ENCODE measurements at places on chromosomes 1 and 21.

- DNase-seq, result no peak
Measured at GRCh38 chr1:207923121-207923520, 12.2 kb upstream of the CD34 start.

DNA sequence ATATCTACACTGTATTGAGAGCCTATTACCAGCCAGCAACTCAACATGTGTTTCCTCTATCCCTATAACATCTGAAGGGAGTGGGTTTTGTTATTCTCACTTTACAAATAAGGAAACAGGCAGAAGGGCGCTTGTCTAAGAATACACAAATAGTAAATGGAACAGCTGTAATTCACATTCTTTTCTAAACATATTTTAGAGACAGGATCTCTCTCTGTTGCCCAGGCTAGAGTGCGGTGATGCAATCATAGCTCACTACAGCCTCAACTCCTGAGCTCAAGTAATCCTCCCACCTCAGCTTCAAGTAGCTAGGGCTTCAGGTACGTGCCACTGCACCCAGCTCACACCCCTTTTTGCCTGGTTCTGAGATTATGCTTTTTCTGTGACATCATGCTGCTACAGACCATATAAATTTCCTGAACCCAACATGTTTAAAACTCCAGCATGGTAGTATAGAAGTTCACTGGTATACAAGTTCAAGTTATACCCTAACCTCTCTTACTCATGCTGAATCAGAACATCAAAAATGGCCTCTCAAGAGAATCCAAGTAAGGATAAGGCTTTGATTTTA, 8.6 kb upstream of the TACSTD2 start:
- DNase-seq, result no peak

DNA sequence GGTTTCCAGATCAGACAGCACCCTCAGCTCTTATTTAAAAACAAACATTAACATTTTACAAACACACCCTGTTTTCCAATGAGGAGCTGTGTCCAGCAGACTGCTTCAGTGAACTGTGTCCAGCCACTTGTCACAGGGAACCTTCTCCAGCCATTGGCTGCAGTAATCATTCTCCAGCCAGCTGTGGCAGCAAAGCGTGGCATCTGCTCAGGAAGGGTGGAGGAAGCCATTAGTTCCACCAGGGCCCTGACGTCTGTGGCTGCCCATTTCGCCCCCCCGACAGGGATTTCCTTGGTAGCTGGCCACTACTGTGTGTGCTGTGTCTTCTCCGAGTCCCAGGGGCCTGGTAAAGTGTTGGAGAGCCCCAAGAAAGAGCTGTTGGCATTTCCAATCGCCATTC, 62.9 kb upstream of the SELENON start:
- DNase-seq, result no peak

- DNase-seq, result no peak
Measured at GRCh38 chr1:199858856-199859255, 168.7 kb upstream of the NR5A2 start.

- no peak for DNase-seq
Measured at GRCh38 chr1:245953876-245954660, 553.0 kb downstream of the SMYD3 start.

DNA sequence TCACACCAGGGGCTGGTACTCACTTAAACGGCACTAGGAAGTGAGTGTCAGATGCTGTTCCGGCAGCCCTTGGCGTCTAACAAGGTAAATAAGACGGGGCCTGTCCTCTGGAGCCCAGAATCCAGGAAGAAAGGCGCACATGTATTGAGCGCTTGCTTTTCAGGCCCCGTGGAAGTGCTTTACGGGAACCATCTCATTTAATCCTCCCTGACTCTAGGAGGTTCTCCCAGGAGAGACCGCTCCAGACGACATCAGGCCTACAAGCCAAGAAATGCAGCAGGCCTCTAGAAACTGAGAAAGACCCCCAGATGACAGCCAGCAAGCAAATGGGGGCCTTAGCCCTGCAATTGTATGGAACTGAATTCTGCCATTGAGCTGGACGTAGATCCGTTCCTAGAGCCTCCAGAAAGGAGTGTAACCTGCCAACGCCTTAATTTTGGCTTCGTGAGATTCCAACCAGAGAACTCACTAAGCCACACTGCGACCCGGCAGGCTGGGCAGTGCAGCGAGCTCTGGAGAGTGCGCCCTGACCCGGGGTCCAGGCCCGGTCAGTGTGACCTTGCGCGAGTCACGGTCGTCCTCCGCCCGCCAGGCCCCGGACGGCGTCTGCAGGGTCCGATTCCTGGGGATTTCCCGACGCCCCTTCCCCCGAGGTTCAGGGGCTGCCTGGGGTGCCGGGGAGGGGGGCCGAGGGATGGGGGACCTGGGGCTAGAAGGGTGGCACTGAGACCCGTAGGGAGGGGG, 532 bp upstream of the MANEAL start:
- DNase-seq, result no peak

Measured in activated T-cell treated with anti-CD3 and anti-CD28 coated beads for 24 hours (primary cell).